ENCODE measurements at places on chromosomes 13 and 19. TPM values are rescaled to one million over a fixed set of nuclear protein-coding genes. Genes with fewer than 3 reads are reported as not detected.
A peak's percentile ranks its signal among the peaks of the same experiment; 100 is the strongest.

SCGB2B2 gene
- polyA plus RNA-seq: not detected

SIGLEC11 gene
- not detected for polyA plus RNA-seq

ZNF729 gene
- polyA plus RNA-seq: not detected

HNRNPA1L2 gene
- 10.8 TPM for polyA plus RNA-seq

VSTM1 gene
- polyA plus RNA-seq: not detected

- DNase-seq: no peak
These were observed 55.8 kb downstream of the SMARCA4 start for GRCh38 chr19:11016631-11017030.

- DNase-seq: no peak
These were observed 169.0 kb downstream of the TBC1D4 start for GRCh38 chr13:75312884-75313520.

- DNase-seq: no peak
These were observed 327.6 kb downstream of the FGF9 start for GRCh38 chr13:21998279-21998990.

DNA sequence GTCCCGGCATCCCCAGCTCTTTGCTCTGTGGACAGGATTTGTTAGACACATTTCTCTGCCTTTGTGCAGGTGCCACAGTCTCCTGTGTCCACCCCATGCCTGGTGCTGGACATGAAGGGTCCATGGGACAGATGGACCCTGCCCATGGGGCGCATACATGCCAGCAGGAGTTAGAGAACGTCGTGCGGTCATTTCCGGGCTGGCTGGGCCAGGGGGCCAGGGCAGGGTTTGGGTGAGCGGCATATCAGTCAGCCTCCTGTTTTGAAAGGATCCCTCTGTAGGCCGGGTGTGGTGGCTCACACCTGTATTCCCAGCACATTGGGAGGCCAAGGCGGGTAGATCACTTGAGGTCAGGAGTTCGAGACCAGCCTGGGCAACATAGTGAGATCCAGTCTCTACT, 11.0 kb downstream of the KLHL26 start:
- DNase-seq: no peak

GRCh38 chr19:3646336-3647092, 19.9 kb upstream of the CACTIN start:
- no peak for DNase-seq

DNA sequence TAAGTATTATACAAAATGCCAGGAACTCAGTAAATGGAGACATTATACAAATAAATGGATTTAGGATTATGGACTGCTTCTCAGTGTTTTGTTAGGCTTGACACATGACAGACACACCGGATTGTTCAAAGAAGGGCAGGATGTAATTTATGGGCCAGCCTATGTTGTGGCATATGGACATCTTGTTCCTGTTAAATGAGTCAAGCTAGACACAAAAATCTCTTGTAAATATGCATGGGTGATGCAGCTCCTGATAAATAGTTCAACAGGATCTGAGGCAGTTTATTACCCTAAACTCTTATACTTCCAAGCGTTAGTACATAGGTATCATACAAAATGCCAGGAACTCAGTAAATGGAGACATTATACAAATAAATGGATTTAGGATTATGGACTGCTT, 502.3 kb downstream of the TBC1D4 start:
- no peak for DNase-seq

DNA sequence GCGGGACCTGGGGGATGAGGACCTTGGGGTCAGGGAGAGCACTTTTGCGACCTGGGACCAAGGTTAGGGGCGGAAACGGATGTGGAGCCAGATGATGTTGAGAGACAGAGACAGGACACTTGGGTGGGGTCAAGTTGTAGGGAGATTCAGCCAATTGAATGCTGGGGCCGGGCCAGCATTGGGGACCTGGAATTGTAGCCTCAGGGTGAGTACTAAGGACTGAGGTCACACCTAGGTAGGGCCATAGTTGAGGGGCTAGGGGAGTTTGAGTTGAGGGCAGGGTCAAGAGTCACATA, 1.2 kb downstream of the ALKBH7 start:
- peak; percentile 71 for DNase-seq

DNA sequence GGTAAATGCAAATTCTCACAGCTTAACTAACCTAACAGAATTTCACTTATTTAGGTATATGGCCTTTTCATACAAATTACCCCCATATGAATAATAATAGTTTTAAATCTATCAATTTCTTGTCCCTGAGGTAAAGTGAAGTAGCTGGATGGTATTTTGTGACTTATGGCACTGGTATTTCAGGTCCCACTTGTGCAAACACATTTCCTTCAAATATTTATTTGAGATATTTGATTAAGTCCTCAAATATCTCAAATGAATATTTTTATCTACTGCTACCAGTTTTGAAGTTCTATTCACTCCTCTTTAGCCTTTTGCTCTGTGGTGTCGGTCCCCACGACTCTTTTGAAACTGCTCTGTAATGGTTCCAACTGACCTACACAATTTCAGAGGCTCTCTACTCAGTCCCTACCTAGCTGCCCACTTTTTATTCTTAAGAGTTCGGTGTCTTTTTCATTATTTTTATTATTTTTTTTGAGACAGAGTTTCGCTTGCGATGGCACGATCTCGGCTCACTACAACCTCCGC, 59.6 kb upstream of the ZDHHC20 start:
- no peak for DNase-seq
